ENCODE measurements at places on chromosomes 7 and 10.

- no peak for DNase-seq
Measured at GRCh38 chr10:110103921-110104461, 96.2 kb downstream of the ADD3 start.

DNA sequence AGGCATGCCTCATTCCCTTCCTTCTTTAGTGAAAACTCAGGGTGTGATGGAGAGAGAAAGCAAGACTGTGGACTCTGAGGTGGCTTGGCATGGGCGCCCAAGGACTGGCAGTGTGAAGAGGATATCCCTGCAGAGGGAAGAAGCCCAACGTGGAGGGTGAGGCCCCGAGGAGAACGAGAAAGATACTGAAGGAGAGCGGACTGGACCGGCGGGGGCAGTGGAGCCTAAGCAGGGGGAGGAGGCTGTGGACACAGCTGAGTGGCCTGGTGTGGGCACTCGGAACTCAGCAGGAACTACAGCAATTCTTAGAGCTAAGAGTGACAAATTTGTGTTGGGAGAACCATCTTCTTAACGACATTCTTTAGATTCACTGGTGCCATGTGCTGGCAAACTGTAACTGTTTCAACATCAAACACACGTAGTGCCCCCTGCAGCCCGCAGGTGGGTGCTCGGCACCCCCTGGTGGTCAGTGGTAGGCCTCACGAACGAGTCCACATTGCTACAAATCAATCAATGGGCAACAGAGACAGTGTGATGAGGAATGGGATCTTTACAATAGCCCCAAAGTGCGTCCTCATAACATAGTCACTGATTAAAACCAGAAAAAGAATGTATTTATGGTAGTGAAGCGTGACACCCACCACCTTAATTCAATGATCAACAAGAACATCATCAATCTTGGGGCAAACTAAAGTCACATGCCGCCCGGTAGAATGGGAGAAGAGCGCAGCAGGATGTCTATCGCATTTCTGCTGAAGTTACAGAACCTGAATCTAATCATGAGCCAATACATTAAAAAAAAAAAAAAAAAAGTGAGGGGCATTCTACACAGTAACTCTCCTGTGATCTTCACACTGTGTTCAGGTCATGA, 2.0 kb upstream of the SFTPA1 start:
- peak; percentile 11 for DNase-seq

- DNase-seq, result no peak
Measured at GRCh38 chr7:25167262-25167843, 42.3 kb upstream of the CYCS start.

DNA sequence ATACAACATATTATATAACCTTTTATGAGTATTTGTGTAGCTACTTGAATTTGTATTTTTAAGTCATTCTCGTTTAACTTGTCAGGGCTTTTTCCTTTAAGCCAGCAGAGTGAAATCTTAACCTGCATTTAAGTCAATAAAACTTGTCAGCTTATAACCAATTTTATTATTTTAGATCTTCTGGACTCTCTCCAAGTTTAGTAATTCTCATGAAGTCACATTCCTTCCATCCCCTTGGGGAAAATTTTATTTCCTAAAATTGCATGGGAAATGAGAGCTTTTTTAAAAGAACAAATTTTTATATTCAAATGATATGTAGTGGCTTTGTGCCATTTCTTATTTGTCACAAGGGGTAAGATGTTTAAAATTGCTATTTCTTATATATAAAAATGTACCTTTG, 74.0 kb downstream of the SEPTIN7 start:
- DNase-seq, result no peak

- no peak for DNase-seq
Measured at GRCh38 chr7:48101968-48102367, 12.9 kb downstream of the UPP1 start.

- DNase-seq, result no peak
Measured at GRCh38 chr10:126670056-126670894, at the start of gene C10orf90. TSS of gene C10orf90 (minus strand) at chr10:126670693. CDS start at chr10:126670480, 213 bp downstream.

DNA sequence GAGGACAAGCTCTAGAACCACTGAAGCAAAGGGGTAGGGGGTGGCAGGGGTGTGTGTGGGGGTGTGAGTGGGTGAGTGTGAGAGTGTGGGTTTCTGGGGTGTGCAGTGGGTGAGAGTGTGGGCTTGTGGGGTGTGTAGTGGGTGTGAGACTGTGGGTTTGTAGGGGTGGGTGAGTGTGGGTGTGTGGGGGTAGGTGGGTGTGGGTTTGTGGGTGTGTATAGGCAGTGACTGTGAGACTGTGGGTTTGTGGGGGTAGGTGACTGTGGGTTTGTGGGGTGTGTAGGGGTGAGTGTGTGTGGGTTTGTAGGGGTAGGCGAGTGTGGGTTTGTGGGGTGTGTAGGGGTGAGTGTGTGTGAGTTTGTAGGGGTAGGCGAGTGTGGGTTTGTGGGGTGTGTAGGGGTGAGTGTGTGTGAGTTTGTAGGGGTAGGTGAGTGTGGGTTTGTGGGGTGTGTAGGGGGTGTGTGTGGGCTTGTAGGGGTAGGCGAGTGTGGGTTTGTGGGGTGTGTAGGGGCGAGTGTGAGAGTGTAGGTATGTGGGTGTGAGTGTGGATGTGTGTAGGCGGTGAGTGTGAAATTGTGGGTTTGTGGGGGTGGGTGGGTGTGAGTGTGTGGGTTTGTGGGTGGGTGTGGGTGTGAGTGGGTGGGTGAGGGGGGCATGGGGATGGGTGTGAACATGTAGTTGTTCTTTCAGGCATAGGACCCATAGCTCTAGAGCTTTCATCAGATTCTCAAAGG, 8.8 kb downstream of the NOS3 start:
- peak; percentile 45 for DNase-seq
